ENCODE measurements at places on chromosomes 6 and 20. TPM values are rescaled to one million over a fixed set of nuclear protein-coding genes. Genes with fewer than 3 reads are reported as not detected.

Gene AKAP12
- total RNA-seq: 305 TPM

Gene VIP
- total RNA-seq: not detected

Gene C4A
- total RNA-seq: 3.6 TPM

Gene ZBP1
- total RNA-seq: not detected

Gene GPX5
- not detected for total RNA-seq

Gene SLC22A2
- total RNA-seq: 0.22 TPM

Gene LY6G6D
- not detected for total RNA-seq

Gene TXNDC5
- 54.8 TPM for total RNA-seq
